ENCODE measurements at places on chromosomes 6 and 20.

- DNase-seq, result no peak
These were observed 79.2 kb upstream of the MPC1 start for GRCh38 chr6:166461821-166462460.

GRCh38 chr6:2986722-2987221, 12.9 kb upstream of the NQO2 start:
- DNase-seq, result no peak

- DNase-seq, result no peak
These were observed 16.3 kb upstream of the FAM8A1 start for GRCh38 chr6:17583811-17584210.

DNA sequence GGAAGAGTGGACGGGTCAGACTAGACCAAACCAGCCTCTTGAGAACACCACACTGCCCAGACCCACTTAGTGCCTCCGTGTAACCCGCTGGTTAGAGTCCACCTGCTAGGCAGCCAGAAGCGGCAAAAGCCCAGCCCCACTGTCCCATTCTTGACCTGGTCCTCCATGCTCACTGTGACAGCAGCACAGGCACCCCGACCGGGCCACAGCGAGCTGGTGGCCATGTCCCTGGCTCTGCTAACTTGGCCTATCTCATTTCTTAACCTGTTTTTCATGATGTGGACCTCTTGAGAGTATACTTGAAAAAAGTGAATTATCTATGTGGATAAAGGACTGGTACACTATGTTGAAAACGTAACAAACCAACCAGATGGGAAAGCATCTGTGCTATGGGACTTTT, 44.9 kb upstream of the TMEM181 start:
- DNase-seq, result no peak

DNA sequence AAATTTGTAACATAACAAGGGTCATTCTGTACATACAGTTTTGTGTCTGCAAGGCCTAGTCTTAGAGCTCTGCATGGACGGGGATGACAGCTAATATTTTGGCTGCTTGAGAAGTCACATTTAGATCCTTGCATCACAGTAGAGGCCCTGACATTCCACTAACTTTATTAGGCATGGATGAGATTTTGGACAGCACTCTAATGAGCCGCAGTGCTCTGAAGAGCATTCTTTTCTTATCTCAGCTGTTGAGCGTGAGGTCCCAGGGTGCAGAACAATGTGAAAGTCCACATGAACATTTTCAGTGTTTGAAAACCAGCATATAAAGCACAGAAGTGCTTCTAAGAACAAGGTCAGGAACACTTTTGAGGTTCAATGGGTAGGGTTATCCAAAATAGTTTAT, 58.9 kb downstream of the IPCEF1 start:
- DNase-seq, result no peak

GRCh38 chr20:20293141-20293540, 74.8 kb upstream of the INSM1 start:
- DNase-seq, result no peak

- DNase-seq, result no peak
These were observed 74.8 kb upstream of the MBOAT1 start for GRCh38 chr6:20286968-20287565.

- no peak for DNase-seq
These were observed 2.1 kb downstream of the FAM210B start for GRCh38 chr20:56360908-56361205.

GRCh38 chr6:136719280-136720044, 72.8 kb downstream of the MAP3K5 start:
- DNase-seq, result no peak

DNA sequence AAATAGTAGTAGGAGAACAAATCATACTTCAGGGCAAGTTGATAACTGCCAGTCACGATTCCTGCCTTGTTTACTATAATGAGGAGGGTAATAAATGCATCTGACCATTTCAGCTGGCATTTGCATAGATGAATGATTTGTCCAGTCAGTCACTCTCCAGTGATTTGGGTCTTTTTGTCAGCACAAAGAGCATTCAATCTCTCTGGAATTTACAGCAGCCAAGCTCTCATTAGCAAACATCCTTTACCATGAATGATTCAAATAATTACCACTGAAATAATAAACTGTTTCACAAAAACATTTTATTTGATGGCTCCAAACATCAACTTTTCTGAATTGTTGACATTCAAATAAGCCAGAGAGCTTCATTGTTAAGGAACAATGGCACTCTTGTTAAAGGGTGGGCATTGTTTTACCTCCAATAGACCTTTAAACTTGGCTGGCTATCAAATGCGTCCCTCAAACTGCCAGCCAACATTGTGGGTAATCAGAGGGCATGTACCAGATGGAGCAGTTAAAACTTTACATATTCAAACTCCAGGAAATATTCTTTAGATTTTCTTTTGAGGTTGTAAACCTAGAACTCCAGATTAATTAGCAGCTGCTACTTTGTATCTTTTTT, 30.0 kb upstream of the FBXL4 start:
- DNase-seq, result no peak

- DNase-seq, result no peak
These were observed 53.9 kb downstream of the HS3ST5 start for GRCh38 chr6:114288701-114289495.

GRCh38 chr20:25030649-25031207, 27.2 kb downstream of the ACSS1 start:
- no peak for DNase-seq

- DNase-seq, result no peak
These were observed 356.0 kb upstream of the CITED2 start for GRCh38 chr6:139730340-139730974.

DNA sequence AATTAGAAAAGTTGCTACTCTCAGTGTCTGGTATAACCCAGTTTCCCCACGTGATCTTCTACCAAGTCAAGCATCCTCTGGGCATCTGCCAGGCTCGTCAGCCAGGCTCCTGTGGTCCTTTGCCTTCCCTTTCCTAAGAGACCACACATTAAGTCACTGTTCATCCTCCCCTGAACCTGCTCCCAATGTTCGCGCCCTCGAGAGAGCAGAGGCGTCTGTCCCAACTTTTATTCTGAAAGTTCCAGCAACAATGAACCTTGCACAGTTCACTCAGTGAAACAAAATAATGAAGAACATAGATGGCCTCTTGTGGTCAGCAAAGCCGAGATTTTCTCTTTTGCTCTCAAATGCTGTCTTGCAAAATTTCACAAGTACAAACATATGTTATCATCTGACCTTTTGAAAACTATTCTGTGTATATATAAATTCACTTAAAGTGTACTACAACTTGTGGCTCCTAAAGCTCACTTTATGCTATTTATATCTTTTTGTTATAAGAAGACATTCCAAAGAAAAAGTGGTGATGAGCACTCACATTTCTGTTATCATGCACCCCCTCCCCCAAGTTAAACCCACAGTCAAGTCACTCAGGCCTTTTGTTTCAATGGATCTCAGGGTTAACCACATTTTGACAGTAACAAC, 39.2 kb upstream of the NHSL1 start:
- DNase-seq, result no peak

DNA sequence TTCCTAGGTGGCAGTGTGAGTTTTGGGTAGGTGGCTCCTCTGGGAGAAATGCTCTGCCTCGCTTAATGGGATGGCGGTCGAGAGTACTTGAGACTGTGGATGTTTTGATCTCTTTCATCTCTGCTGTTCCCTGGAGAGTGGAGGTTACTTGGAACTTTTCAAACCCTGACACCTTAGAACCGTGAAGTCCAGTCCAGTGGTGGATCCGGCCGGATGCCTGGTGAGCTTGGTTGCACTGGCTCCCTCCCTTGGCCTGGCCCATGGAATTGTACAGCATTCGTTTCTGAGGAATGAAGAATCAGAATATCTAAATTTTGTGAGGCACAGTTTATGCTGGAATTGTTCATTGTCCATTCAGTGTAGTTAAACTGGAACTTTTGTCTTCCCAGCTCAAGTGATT, 51.0 kb downstream of the CSE1L start:
- no peak for DNase-seq

GRCh38 chr6:11223286-11223864, 9.1 kb downstream of the NEDD9 start:
- no peak for DNase-seq

- no peak for DNase-seq
These were observed 551.0 kb upstream of the BTBD3 start for GRCh38 chr20:11366660-11367059.

DNA sequence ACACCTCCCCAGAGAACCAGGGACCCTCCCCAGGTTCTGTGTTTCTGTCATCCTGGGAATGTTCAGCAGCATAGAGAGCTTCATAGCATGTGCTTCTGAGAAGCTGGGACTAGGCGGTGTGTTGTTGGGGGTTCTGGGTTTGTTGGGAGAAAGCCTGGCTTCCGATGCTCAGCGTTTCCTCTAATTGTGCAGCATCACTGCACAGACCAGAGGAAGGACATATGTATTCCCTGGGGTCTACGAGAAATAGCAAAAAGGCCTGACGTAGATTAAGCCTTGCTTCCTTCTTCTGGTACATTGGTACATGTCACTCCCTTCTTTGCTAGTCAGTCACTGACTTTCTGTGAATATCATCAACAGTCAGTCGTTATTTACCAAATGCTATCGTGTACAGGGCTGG, 96.9 kb upstream of the SGK1 start:
- DNase-seq, result no peak

GRCh38 chr6:52074716-52075115, 12.7 kb downstream of the PKHD1 start:
- no peak for DNase-seq

DNA sequence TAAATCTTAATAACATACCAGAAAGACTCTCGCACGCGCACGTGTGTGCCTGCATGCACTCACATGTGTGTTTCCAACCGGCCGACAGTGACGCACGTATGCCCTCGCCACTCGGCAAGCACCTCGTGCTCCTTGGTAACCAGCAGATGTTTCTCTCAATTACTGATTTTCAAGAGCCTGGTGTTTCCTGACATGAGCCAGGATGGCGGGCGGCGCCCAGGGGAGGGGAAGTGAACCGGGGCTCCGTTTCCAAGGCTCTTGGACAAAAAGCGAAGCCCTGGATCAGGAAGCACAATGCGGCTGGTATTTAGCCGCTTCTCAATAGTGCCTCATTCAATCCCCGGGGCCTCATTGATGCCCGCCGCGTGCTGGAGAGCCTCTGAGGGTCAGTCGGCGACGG, 37.7 kb downstream of the PMEPA1 start:
- no peak for DNase-seq

Measured in GM18507 (cell line).